Left renal cortex interstitium (tissue), 4 donors: ENCODE measurements at places on chromosomes 13 and 19.

- peak; percentile 80 for DNase-seq
Observed at GRCh38 chr19:56538254-56538760, 441 bp upstream of the ZFP28 start.

DNA sequence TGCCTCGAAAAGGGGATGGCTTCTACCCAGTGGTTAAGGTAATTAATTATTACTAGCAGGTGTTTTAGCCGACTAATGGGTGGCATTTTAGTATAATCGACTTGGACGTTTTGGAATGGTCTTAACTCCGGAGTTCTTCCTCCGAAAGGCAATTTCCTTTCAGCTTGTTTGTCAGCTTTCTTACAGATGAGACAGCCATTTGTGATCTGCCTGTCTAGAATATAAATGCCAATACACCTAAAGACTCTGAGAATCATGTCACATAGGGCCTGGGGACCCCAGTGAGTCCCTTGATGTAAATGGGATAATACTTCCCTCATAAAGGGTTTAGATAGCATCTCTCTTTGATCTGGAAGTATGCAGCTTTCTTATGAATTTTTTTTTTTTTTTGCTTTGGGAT, 41.9 kb upstream of the PSG9 start:
- no peak for DNase-seq

DNA sequence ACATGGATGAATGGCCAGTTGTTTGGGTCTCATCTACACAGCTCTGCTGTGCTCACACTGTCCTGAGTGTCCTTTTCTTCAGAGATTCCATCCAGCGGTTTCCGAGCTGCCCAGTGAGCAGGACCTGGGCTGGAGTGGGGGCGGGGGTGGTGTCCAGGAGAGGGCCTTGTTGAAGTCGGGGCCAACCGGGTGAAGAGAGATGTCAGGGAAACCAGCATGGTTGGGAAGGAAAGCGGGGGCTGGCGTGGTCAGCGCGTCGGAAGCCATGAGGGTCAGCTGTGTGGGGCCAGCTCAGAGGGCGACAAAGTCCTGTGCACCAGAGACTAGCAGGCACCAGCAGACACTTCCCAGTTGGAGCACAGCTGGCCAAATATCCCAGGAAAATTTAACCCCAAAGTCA, 37.8 kb upstream of the SOX1 start:
- DNase-seq, result no peak

DNA sequence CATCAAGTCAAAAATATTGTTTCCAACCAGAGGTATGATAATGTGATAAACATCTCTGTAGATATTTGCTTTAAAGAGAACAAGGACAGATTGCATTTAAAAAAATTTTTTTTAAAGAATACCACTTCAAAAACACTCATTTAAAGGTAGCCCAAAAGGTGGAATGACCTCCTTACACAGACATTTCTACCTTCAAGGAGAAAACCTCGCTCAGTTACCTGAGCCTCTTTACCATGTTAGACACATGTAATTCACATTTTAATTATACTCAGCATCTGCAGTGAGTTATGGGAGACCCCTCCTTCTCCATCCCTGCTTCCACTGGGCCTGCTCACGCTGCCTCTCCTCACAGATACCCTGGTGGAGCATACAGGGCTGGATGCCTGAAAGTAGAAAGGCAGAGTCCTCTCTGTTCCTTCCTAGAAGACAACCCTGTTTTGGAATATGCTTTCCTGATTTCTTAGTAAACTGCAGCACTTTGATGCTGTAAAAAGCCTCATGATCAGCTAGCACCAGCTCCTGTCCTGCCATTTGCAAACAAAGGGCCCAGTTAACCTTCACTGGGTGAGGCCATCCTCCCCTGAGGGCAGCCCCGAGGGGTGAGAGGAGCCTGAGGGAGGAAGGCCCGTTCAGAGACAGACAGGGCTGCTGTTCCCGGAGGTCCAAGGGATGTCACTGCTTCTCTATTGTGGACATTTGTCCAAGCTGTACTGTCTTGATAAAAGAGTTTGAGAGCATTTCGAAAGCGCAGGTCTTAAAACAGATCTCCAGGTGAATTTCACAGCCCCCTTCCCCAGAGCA, 117.8 kb downstream of the IRS2 start:
- DNase-seq, result no peak

DNA sequence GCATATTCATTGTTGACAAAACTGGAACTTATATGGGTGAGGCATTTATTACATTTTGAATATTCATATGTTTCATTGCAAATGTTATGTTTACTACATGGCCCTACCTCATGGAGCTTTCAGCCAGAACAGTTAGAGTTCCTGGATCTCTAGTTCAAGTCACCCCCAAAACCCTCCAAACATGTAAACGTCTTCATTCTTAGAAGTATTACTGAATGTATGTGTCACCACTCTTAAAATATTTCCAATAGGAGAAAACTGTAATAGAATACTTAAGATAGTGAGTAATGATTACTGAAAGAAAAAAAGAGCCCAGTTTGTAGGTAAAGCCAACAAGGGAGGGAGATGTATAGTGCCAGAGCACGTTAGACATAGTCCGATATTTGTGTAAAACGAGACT, 23.5 kb downstream of the URI1 start:
- DNase-seq, result no peak

GRCh38 chr13:48319531-48320398, 16.2 kb downstream of the RB1 start:
- DNase-seq, result no peak

DNA sequence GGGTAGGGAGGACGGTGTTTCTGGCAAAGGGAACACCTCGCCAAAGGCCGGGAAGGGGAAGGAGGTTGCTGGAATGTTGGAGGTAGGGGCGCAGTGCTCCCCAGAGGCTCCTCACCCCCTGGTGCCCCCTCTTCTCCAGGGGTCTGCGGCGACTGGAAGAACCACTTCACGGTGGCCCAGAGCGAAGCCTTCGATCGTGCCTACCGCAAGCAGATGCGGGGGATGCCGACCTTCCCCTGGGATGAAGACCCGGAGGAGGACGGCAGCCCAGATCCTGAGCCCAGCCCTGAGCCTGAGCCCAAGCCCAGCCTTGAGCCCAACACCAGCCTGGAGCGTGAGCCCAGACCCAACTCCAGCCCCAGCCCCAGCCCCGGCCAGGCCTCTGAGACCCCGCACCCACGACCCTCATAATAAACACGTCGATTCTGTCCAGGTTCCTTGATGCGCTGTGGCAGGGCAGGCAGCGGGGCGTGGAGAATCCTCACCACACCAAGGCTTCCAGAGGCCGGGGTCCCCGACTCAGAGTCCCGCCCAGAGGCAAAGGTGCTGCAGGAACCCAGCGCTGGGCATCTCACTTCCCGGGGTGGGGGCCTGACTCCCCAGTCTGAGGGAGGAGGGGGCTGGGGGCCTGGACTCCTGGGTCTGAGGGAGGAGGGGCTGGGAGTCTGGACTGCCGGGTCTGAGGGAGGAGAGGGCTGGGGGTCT, 7.4 kb upstream of the SPACA4 start:
- no peak for DNase-seq

GRCh38 chr13:48631441-48631840, 22.3 kb upstream of the CYSLTR2 start:
- DNase-seq, result no peak

DNA sequence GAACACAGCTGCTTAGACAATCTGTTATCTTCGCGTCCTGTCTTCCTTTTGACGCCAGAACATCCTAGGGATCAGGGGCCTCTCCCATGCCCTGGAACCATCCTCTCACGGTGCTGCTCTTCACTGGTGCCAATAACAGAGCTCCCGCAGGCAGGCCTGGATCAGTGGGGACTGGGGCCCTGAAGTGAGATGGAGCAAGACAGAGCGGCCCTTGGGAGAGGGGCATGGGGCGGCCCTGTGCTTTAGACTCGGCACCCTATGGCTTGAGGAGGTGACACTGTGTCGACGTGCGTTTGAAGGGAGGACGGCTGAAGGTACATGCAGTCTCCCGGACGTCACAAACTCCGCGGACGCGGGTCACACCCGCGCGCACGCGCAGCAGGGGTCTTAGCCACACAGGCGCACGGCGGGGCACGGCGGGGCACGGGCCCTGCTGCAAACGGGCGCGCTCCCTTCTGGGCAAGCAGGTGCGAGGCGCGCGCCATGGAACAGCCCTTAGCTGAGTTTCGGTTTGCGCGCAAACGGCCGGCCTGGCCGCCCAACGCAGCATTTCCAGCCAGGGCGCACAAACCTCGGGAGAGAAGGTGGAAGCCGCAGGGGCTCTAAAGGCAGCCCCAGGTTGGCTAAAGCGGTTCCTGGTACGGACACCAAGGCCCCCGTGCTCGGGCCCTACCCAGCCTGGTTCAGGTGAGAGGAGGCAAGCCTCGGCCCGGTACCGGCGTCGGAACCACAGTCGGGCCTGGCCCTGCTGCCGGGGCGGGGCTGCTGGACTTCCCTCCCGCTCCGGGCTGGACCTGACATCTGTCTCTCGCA, 16.5 kb upstream of the RNF17 start:
- no peak for DNase-seq

DNA sequence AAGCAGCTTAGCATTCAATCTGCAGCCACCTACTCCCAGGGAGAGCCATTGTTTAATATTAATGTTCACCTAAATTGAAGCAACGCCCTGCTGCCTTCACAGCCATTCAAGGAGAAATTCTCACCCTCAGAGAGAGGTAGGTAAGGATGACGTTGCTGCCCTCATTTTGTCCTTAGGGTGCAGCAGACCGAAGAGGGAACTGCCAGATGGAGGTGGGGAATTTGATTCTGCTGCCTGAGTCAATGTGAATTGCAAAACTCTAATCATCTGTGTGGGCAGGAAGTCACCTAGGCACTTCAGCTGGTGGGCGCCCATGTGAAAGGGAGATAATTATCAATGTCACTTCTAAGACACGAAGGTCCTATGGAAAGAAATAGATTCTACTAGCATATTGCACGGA, 503.4 kb downstream of the TBC1D4 start:
- DNase-seq, result peak; percentile 13

GRCh38 chr19:18126097-18126496, 26.9 kb upstream of the PIK3R2 start:
- no peak for DNase-seq

- DNase-seq, result no peak
Observed at GRCh38 chr19:47188507-47189033, 42.4 kb downstream of the BBC3 start.

DNA sequence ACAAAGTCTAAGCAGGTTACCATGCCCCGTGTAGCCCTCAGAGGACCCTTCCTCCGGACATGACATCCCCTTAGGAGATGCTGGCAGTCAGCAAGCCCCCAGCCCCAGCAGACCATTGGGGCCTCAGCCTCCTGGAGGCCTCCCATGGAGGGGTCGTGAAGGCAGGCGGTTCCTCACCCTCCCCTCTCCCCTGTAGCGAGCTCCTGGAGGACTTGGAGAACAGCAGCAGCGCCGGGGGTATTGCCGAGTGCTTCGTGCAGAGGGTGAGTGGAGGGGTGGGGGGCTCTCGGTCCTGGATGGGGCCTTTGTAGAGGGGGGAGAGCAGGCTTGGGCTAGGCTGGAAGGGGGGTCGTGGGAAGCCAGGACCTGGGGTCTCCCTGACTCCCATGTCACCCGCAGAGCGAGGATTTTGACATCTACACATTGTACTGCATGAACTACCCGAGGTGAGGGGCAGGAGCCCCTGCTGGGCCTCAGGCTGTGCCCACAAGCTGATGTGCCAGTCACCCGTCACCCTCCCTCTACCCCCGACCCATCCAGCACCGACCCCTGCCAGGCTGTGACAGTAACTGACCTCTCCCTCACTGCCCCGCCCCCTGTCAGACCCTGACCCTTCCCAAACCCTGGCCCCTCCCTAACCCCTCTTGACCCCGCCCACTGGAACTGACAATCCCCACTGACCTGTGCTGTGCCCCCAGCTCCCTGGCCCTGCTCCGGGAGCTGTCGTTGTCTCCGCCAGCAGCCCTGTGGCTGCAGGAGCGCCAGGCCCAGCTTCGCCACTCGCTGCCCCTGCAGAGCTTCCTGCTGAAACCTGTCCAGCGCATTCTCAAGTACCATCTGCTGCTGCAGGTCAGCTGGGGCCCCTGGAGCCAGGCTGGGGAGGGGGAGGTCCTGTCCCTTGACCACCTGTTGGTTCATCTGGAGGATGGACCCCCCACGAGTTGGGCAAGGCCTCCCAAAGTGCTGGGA, 4.0 kb downstream of the PLEKHG2 start:
- DNase-seq, result no peak

DNA sequence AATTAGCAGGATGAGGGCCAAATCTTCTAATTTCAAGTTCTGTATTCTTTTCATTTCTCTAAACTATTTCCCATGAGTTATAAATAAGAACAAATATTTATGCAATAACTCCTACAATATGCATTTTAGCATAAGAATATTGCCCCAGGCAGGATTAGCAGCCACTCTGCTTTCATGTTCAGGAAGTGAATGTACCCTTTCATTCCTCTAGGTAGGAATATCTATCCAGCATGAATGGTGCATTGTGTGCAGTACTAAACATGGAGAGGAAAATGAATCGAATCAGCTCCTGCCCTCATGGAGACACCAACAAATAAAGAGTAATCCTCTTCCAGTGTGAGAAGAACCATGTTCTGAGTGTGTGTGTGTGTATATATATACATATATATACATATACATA, 41.0 kb downstream of the LHFPL6 start:
- DNase-seq, result no peak

- DNase-seq, result no peak
Observed at GRCh38 chr19:16889366-16889882, 625 bp downstream of the F2RL3 start.

GRCh38 chr13:49874430-49874829, 61.7 kb downstream of the SPRYD7 start:
- no peak for DNase-seq

DNA sequence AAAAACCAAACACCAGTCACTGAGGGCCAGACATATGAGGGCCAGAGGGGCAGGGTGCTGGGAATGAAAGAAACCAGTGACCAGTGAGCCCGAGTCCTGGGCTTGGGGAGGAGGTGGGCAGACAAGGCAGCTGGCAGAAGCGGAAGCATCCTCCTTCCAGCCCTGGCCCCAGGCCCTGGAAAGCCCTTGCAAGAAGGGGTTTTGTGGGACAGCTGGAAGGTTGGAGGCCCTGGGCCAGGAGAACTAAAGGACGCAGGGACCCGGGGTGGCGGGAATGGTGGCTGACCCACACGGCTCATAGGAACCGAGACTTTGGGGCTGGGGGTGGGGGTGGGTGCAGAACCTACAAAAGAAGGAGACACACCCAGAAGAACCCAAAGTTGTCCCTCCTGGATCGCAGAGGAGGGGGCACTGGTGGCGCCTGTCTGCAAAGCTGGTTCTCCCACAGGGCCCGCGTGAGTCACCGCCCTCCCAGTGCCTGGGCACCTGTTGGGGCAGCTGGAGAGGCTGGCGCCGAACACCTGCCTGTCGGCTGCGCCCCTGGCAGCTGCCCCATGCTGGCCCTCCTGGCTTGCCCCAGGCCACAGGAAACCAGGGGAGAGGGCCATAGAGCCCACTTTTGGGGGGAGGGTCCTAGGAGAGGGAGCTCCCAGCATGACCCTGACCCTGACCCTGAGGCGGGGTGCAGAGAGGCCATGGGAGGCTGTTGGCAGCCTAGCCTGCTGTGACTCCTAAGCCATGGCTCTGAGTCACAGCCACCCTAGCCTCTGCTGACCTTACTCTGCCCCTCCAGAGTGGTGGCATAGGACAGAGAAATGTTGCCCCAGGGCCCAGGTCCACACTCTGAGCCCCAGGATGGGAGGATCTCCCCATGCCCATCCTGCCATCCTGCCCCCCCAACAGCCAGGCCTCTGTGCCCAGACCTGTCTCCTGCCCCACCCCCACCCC, 802 bp downstream of the DMPK start:
- DNase-seq, result no peak

- DNase-seq, result no peak
Observed at GRCh38 chr19:27691991-27692390, 1521.0 kb downstream of the UQCRFS1 start.

- no peak for DNase-seq
Observed at GRCh38 chr13:44816701-44817100, 172.6 kb downstream of the NUFIP1 start.
